ENCODE measurements at places on chromosomes 1 and 21.

DNA sequence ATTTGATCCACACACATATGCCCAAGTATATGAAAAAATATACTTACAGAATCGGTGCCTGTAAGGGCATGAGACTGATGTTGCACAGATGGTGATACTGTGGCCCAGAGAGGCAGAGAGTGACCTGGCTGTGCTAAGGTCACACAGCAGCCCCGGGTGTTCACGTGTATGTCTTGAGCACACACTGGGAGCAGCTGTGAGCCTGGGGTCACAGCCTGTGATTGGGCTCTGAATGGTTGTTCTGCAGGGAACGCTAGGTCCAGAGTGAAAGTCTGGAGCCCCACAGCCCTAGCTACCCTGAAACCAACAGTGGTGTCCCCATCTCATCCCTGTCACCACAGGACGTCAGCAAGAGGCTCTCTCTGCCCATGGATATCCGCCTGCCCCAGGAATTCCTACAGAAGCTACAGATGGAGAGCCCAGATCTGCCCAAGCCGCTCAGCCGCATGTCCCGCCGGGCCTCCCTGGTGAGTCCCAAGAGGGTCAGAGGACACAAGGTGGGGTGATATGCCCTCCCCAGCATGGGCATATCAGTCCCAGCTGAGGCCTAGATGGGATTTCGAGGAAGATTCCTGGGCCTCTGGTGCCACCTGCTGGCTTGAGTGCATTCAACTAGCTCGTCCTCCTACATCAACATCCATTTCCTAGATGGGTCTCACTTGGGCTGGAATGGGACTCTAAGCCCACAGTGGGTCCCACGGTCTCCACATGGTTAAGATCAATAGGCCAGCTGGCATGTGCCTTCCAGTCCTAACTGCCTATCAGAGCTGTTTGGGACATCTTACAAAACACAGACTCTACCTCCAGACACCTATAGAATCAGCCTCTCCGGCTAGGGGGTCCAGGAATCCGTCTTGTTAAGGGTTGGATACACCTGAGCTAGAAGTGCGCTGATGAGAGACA lies 19.7 kb downstream of the CDK18 start:
- no peak for DNase-seq

DNA sequence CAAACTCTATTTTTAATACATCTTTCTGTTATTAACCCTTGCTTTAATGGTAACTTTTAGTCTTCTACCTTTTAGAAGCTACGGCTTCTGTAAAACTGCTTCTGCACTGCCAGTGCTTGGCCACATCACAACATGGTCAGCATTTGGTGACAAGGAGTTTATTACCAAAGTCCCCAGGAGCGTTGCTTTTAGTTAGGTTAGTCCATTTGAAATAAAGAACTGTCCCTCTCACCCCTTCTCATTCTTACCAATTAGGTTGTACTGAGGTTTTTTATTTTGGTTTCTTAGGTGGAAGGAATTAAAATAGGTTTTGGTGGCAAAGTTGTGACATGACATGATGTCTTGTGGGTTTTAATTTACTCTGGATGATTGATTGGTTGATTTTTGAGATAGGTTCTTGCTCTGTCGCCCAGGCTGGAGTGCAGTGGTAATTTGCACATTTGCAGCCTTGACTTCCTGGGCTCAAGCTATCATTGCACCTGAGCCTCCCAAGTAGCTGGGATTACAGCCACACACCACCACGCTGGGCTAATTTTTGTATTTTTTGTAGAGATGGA lies 39.2 kb downstream of the SPEN start:
- DNase-seq = no peak

- DNase-seq = no peak
These were observed 13.5 kb upstream of the BCL10 start for GRCh38 chr1:85289848-85290335.

DNA sequence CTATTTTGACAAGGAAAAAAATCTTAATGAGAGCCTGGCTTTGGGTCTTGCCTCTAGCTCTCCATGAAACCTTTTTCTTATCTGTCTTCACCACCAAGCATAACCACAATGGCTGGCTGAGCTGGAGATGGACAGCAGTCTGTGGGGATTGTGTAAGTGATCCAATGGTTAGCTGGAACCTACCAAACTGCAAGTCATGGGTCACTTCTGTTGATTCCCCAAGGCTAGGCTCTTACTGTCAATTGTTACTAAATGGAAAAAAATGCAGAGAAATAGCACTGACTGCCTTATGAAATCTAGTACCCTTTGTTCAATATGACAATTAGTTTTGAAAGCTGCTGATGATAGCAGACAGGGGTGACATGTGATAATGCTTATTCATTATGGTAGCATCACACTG lies 359.0 kb downstream of the ST6GALNAC3 start:
- no peak for DNase-seq

- no peak for DNase-seq
These were observed 466 bp downstream of the PEX10 start for GRCh38 chr1:2411801-2412394.

Data from SW 1271 (cell line).